ENCODE measurements at places on chromosomes 5 and 9.

GRCh38 chr5:126370796-126371718, 52.2 kb upstream of the GRAMD2B start:
- DNase-seq = no peak

- DNase-seq = no peak
Measured at GRCh38 chr9:79489261-79490000, 82.3 kb upstream of the TLE4 start.

DNA sequence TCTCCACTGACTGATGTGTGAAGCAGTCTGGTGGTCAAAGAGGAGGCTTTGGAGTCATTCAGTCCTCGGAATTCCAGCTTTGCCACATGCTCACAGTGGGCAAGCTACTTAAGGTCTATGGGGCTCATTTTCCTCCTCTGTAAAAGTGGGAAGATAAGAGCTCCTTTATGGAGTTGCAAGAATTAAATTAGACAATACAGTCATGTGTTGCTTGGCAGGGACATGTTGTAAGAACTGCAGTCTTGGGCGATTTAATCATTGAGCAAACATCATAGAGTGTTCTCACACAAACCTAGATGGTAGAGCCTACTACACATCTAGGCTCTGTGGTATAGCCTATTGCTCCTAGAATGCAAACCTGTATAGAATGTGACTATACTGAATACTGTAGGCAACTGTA, 253.9 kb downstream of the SH3GL2 start:
- no peak for DNase-seq

DNA sequence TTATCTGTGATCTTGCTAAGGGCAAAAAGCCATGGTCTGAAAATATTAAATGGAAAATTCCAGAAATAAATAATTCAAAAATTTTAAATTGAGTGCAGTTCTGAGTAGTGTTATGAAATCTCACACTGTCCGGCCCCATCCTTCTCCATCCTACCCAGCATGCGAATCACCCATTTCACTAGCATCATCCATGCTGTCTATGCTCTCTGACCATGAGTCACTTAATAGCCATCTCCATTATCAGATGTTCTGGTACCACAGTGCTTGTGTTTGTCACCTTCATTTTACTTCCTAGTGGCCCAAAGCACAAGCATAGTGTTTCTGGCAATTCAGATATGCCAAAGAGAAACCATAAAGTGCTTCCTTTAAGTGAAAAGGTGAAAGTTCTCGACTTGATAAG, 63.3 kb upstream of the SMC5 start:
- DNase-seq = no peak

DNA sequence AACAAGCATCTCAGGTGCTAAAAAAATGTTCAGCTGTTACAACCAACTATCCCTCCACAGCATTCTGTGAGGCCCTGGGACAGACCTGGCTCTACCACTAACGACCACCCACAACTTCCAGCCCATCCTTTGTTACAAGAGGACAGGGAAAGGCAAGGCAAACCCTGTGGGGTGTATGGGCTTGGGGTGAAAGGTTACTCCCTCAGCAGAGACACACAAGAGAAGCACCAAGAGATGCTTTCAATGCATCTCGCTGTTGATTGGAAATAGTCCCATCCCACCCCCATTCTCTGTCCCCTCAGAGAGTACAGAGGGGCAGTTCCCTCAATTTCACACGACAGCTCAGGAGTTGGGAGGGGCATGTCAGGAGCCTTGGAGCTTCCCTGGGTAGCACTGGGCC, 234.1 kb downstream of the CAAP1 start:
- DNase-seq = no peak

DNA sequence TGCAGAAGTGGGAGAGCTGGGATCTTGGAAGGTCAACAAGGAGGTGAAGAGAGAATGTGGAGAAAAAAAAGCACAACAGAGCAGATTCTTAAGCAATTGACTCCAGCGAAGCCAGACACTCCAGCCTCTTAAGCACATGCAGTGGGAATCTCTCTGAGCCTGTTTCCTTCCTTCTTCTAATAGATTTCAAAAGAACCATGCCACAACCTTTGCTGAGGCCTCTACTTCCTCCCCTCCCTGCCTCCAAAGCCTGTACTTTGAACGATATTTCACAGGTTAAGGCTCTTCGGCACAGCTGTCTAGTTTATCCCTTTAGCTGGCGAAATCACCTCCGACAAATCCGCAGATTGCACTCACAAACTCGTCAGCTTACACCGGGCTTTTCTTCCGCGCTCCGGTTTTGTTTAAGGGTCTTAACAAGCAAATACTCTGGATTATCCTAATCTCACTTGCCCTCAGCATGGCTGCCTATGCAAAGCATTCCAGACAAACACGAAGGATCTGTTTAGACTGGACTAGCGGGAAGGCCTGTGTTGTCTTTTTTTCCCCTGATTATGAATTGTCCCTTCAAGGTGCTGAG, 211.6 kb upstream of the PANK3 start:
- DNase-seq = no peak

GRCh38 chr9:91868732-91869391, 81.2 kb downstream of the ROR2 start:
- no peak for DNase-seq

DNA sequence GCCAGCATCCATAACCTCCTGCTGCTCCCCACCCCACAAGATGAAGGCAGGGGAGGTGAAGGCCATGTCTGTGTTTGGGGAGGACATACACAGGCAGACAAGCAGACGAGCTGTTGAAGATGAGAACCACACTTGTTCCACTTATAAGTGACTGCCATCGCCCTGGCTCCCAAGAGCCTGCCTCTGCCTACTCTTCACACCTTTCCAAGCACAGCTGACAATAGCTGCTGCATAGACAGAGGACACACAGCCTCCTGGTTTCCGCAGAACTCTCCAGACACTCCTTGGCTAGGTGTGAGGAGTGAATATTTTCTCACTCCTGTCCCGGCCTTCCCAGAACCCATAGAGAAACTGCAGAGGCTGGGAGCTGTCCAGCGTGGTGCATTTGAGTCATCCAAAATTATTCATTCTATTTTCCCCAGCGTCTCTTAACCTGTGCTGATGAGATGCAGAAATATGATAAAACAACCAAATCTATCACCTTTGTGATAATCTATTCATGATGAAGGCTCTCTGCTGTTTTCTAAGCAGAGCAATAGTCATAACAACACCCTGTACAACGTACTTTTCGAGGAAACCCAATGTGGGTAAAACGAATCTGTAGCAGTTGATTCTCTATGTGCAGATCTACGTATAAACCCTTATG, 24.7 kb downstream of the KLF9 start:
- no peak for DNase-seq

- no peak for DNase-seq
Measured at GRCh38 chr5:74311961-74312360, 328.6 kb downstream of the ENC1 start.

GRCh38 chr5:7794311-7794710, 56.6 kb downstream of the CFAP90 start:
- DNase-seq = no peak

DNA sequence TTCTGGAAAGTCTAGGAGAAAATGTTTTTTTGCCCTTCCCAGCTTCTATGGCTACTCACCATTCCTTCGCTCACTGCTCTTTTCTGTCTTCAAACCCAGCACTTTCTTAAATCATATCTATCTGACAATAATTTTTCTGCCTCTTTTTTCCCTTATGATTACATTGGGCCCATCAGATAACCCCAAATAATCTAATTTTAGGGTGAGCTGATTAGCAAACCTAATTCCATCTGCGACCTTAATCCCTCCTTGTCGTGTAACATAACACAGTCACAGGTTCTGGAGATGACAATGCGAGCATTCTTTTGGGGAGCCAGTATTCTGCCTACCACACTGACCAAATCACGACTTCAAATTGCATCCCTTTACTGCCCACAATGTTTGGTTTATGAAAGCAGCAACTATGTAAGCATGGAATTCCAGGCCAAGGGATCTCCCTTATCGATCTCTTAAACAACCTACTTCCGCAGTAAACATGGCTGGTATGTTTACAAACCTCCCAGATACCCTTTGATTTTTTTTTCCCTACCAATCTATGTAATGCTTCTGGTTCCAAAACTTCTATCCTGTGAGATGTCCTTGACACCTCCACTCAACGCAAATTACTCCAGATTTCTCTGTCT, 2122.2 kb downstream of the MAT2B start:
- DNase-seq = no peak

DNA sequence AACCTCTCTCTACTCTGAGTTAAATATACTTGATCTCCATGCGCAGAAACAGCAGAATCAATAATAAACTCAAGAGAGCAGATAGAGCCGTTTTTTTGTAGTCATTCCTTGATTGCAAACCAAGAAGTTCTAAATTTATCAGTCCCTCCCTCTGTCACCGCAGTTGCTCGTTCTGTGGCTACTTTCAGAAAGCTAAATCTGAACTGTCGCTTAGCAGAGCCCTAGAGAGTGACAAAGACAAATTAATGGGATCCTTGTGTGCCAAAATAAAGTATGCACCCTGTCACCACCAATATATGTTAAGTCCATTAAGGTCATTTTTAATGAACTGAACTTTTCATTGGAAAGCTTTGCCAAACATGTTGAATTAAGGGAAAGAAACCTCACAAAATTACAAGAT, 218.3 kb downstream of the ADAMTSL1 start:
- no peak for DNase-seq

- DNase-seq = no peak
Measured at GRCh38 chr9:110068212-110068611, 139.7 kb downstream of the C9orf152 start.

DNA sequence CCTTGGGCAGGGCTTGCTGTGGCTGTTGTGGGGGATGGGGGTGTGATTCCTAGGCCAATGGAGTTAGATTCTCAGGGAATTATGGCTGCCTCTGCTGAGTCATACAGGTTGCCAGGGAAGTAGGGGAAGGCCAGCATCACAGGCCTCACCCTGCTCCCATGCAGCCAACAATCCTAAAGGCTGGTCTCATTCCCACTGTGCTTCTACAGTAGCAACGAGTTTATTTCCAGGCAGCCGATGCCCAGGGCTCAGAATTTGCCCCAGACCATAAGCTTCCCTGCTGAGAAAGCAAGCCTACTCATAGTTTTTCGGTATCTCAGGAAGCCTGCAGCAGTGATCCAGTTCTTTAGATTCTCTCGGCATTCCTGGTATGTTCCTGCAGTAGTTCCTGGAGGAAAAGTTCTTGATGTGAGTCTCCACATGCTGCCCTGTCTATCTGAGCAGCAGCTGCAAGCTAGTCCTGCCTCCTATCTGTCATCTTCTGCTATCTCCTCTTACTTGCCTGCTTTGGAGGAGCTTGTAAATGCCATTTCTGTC, 59.3 kb upstream of the SELENOP start:
- no peak for DNase-seq

- no peak for DNase-seq
Measured at GRCh38 chr5:134098690-134099089, 15.8 kb upstream of the TCF7 start.

DNA sequence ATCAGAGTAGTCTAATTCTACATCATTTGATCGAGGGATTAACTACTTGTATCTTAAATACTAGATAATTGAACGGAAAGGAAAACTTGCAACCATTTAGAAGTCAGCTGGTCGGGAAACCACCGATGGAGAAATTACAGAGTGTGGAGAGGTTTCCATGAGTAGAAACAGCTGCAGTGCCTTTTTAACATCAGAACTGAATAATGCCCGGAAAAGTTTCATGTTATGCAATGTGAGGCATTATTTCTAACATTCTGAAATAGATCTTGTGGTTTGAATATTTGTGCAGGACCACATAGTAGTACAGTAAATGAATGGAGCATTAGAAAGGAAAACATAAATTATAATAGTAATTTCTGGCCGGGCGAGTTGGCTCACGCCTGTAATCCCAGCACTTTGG, 88.1 kb upstream of the RNF180 start:
- DNase-seq = no peak

GRCh38 chr5:34021334-34021733, 13.5 kb upstream of the AMACR start:
- no peak for DNase-seq

- DNase-seq = peak; percentile 94
Measured at GRCh38 chr5:135085133-135085935, 51.3 kb upstream of the PITX1 start.

DNA sequence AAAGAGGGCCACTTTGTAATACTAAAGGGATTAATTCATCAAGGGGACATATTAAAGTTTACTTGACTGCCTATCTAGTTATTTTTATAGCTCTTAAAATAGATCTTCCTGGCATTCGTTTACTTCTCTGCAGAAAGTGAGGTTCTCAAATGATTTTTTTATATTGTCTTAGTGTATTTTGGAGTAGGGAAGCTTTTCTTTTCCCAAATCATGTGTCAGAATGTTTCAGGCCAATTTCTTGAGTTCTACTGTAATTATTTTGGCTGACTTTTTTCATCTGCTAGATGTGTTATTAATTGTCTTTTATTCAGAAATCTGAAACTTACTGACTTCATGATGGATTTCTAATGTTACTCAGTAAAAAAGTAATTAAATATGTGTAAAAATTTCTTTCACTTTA, 60.2 kb upstream of the FBXL7 start:
- DNase-seq = no peak

DNA sequence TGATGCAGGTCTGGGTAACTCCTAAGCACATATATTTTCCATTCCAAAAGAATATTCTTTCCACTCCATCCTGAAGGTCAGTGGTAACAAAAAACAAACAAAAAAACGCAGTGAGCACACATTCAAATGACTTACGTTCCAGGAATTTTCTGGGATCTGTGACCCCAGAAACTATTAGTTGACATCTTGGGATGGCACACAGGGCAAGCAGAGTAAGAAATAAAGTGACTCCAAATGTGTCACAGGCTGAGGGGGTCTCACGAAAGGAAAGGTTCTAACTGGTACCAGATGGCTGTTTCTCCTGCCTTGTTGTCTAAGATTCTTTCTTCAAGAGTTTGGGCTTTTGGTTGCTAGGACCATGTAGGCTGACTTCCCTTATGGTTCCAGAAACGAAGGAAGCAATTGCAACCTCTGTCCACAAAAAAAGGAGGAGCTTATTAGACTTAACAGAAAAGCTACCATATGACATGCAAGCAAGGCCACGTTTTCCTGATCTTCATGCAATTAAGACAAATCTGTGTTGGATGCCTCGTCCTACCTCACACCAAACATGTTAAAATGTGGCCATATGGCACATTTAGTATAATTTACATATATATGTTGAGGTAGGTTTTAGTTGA, 32.7 kb downstream of the PTGS1 start:
- DNase-seq = no peak

DNA sequence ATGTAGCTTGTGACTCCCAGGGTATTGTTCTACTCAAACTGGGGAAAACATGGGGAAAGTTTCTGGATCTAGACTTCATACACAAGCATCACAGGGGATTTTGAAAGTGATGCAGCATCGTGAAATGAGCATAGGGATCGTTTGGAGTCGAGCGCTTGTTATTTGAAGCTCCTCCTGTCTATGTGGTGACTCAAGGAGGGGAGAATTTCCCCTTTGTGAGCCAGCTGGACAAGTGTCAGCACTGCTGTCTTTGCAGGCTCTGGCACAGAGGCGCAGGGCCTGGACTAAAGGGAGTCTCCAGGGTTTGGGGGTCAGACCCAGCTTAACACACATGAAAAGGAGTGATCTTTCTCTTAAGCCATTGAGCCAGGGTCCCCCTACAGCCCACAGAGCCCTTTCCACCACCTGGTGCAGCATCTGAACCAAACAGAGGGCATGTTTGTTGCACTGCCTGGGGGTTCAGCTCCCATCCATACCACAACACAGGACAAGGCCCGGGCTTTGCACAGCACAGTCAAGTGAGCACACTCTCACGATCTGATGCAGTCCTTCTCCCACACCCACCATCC, 51.0 kb downstream of the IRF1 start:
- no peak for DNase-seq

Data from PC-9 (cell line).